ENCODE measurements at places on chromosomes 2 and 18. TPM values are rescaled to one million over a fixed set of nuclear protein-coding genes. Genes with fewer than 3 reads are reported as not detected.

DNA sequence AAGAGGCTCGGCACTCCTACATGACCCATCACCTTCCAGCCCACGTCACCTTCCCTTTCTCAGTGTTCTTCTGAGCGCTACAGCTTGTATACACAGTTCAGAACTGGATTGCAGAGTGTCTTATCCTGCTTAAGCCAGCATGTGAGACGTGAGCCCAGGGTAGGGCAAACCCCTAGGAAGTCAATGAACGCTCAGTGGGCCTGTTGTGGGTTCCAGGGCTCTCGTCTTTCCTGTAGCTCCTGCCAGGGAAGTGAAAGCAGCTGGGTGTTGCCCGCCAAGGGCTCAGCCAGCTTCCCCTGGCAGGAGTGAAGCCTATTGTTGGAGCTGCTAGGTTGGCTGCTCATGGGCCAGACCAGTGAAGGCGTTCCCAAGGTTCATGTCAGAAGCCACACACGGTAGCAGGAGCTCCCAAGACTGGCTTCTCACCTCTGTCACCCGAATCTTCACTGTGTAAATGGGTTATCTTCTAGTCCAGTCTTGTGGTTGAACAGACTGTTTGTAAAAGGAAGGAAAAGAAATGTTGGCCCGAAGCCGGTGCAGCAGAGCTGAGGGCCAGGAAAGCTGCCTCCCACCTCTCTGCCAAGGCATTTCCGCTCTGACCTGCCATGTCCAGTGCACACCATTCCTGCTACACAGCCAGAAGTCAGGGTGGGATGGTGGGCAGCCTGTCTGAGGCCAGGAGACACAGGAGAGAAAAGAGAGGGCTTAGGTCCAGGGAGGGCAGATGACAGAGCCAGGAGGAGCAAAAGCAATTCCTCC, 69.6 kb upstream of the RMDN2 start:
- DNase-seq = no peak

- DNase-seq = peak; percentile 98
Measured at GRCh38 chr2:210170446-210171303, 534 bp downstream of the KANSL1L start.

DNA sequence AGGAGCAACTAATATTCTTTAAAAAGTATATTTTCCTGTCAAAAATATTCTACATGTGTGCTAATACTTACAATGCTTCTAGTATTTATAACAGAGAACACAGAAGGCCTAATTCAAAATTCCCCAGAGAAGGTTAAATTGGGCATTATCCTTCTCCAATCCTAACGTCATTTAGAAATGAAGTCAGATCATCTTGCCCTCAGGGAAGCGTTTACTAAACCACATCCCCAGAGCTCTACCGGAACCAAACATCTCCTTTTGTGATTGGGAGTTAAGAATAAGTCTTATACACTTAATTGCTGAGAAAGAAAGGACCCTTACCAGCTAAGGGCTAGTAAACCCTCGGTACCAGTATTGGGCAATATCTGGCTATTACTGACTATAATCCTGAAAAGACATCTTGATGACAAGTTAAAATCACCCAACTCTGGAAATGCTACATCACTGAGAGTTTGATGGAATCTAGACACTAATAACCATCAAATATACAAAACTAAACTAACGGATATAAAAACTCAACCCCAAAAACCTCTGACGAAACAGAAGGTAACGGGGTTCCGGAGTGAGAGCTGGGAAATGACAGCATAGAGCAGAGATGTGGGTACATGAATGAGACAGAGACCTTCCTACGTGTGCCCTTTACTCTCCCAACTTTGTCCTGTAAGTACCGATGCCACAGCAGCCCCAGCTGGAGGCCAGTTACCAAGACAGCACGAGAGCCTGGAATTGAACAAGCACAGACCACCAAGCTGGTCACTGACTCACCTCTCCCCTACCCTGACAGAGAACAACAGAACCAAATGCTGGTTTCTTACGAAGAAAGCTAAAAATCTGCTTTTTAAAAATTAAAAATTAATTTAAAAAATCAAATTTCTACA, 35.0 kb downstream of the WDSUB1 start:
- no peak for DNase-seq

GRCh38 chr18:64974391-64975125, 776.3 kb upstream of the CDH7 start:
- no peak for DNase-seq

- DNase-seq = no peak
Measured at GRCh38 chr2:24538720-24539119, 47.7 kb downstream of the NCOA1 start.

DNA sequence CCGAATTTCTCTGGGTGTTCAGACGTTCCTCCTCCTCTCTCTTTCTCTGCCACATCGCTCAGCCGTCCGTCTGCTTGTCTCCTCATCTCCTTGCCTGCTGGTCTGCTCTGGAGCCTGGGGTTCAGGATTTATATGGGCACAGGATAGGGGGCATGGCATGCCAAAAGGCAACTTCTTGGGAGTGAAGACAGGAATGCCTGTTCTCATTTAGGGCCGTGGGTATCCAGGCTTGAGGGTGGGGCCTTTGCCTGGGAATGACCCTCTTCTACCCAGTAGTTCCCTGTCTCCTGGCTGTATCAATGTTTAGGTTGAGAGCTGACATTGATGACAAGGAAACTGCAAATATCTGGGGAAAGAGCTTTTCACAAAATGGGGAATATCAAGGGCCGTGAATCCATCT, 98.0 kb downstream of the HRH4 start:
- no peak for DNase-seq

DNA sequence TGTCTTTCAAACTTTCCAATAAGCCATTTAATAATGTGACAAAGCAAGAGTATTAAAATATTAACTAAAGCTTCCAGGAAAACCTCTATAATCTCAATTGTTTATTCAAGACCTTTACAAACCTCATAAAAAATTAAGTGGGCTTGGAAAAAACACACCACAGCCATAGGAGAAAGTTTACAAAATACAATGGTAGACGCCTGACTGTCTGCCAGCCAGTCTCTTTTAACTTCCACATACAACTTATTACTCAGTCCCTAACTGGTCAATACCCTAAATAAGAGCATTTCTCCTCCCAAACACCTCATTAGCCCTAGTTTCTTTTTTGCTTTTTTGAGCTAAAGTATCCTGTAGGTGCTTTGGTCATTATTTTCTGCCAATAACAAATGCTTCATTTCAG, 247.4 kb upstream of the CYP26B1 start:
- DNase-seq = no peak

- DNase-seq = no peak
Measured at GRCh38 chr2:160175169-160176134, 24.6 kb downstream of the ITGB6 start.

DNA sequence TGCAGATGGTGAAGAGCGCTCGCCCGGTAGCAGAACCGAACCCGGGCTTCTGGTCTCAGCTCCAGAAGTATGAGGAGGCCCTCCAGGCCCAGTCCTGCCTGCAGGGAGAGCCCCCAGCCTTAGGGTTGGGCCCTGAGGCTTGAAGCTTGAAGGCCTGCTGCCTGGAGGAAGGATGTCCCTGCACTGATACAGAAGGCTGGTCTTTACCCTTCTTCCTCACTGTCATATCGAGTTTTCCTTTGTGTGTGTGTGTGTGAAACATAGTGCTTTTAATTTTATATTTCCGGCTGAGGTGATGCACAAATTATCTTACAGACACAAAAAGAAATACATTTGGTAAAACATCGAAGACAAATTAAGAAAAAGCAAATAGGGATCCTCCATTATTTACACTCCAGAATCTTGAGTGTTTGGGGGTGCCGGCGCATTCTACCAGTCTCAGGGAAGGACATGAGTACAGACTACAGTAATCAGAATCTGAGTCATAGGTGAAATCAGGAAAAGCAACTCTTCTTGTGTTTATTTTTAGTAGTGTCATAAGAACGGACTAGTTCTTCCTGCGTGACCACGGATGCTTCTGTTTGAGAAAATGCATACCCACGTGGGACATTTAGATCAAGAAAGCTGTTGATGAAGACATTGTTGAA, 1.3 kb downstream of the DUSP28 start:
- DNase-seq = no peak

- DNase-seq = no peak
Measured at GRCh38 chr18:6086731-6087130, 191.4 kb upstream of the TMEM200C start.

DNA sequence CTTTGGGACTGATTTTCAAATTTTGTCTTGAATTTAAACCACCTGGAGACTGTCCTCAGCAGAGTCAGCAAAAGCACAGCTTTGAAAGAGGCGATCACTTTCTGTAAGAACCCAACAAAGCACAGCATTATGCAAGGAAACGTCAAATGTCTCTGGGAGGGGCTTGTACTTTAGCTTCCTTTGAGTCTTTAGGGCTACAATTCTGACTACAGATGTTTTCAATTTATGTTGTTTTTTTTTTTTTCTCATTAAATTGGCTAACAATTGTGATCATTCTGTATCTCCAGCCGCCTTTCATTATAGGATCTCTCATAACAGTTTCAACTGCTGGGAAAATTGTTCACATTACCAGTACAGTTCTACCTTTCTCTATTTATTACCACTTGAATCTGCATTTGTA, 48.3 kb downstream of the COL3A1 start:
- peak; percentile 96 for DNase-seq

- DNase-seq = peak; percentile 42
Measured at GRCh38 chr2:98385050-98385699, 38.9 kb downstream of the CNGA3 start.

DNA sequence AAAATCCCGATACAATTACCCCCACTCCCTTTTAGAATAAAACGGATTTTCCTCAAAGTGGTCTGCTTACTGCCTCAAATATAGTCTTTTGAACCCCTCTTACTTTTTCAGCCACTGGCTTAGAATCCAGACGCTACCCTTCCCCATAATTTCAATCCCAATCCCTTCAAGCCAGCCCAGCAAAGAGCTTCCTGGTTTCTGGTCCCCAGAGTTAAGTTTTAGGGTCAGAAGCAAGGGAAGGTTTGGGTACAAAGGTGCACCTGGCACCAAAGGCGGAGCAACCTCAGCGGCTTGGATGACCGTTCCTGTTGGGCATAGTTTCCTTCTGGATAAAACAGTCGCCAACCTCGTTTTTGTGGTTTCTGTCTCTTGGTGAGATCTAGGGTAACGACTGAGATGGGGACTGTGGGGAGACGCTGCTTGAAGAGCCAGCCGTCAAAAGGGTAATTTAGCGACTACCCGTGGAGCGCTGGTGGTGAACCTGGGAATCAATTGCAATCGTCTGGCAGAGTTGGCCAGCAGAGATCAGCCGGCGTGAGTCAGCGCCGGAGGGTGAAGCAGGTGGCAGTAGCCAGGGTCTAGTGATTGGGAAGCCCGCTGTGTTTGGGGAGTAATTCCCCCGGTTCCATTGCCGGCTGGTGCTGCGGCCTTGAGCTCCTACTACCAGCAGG, 1.6 kb downstream of the FEV start:
- no peak for DNase-seq

GRCh38 chr2:120703330-120703994, 32.2 kb upstream of the GLI2 start:
- DNase-seq = no peak

DNA sequence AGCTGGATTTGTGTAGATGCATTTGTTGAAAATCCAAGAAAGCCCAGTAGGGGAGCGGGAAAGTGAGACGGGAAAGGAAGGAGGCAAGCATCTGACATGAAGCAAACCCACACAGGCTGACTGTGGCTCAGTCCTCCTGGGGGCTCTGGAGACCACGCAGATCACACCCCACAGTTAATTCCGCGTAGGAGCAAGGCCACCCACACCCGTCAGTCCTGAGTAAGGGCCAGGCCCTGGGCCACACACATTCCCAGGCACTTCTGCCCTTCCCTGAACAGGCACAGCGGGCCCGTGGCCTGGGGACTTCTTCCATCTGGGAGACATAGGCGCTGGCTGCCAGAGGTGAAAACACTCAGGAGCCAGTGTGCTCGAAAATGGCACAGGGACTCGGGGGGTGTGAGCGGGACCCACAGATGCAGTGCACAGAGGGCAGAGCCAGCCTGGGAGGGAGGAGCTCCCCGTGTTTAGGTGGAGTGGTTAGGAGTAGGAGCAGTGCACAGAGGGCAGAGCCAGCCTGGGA, 19.4 kb upstream of the PRLH start:
- DNase-seq = no peak

- DNase-seq = no peak
Measured at GRCh38 chr2:42953216-42953615, 160.8 kb upstream of the HAAO start.

GRCh38 chr2:157415591-157416101, 28.2 kb downstream of the CYTIP start:
- DNase-seq = no peak

GRCh38 chr18:69205925-69206324, 194.8 kb upstream of the DOK6 start:
- DNase-seq = no peak

- no peak for DNase-seq
Measured at GRCh38 chr2:177554365-177554764, 161.8 kb downstream of the AGPS start.

DNA sequence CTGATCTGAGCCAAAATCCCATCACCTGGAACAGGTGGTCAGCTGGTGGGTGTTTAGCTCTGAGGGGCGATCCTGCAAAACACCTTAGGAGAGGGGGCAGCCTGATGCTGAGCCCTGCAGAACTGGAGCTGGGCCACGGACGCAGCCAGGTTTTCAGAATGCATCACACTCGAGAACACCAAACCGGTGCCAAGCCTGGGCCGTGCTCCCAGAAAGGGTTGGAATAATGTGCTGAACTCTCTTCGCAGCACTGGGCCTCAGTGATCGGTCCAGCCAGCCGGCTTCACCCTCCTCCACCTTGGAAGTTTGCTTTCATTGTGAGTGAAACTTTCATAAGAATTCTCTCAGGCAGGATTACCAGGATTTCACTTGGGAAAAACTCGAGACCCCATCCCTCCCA, 56.5 kb upstream of the TTC39C start:
- no peak for DNase-seq

- no peak for DNase-seq
Measured at GRCh38 chr18:59065684-59066083, 74.0 kb upstream of the SEC11C start.

DNA sequence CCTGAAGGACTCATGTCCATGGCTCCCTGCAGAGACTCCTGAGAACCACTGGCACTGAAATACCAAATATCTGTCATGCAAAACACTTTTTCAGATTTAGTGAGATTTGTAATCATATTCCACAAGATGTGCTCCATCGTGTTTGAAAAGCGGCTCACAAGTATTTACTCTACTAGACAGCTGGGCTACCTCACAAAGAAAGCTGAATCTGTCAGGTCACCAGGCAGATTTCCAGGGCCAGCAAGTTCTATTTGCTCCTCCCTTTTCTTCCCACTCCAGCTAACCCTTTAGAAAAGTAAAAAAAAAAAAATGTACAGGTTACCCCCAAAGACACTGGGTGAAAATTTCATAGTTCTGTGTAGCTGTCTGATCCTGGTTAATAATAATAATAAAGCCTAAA, 22.9 kb downstream of the WIPF1 start:
- DNase-seq = no peak

DNA sequence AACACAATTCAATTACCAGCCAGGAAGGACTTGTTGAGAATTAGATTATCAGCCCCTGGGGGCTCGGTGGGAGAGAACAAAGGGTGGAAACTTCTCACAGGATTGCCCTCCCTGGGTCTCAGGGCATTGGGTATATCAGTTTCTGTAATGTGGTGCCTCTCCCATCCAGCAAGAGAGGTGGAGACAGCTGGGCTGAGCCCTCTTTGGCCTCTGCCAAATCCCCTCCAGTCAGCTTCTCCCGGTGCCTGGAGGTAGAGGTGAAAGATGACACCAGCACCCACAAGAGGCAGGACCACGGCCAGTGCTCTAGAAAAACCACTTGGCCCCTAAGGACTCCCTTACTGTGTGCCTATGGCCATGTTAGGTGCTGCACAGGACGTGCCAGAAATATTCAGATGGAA, 179.7 kb downstream of the HAUS1 start:
- DNase-seq = no peak

DUSP2 gene
- 59.4 TPM for total RNA-seq

GCG gene
- not detected for total RNA-seq

MORN2 gene
- total RNA-seq = 12.5 TPM

IL36A gene
- total RNA-seq = not detected

CNDP1 gene
- 0.10 TPM for total RNA-seq

TMEM200C gene
- 0.49 TPM for total RNA-seq

CYS1 gene
- total RNA-seq = 1.3 TPM
